GM04504 (cell line): ENCODE measurements at places on chromosomes 1 and 21.

GRCh38 chr21:36052860-36053714, 7.2 kb downstream of the SETD4 start:
- no peak for DNase-seq

- no peak for DNase-seq
These were observed 23.9 kb downstream of the APP start for GRCh38 chr21:26146681-26147080.

- no peak for DNase-seq
These were observed 2.7 kb upstream of the FMO1 start for GRCh38 chr1:171245458-171246064.

- DNase-seq: no peak
These were observed 465.3 kb downstream of the RWDD3 start for GRCh38 chr1:95699149-95699953.

- peak; percentile 52 for DNase-seq
These were observed 5.8 kb downstream of the IFI16 start for GRCh38 chr1:159015440-159015909.

- DNase-seq: no peak
These were observed 297.2 kb downstream of the OMA1 start for GRCh38 chr1:58249388-58249736.
